ENCODE measurements at places on chromosomes 7 and 10. TPM values are rescaled to one million over a fixed set of nuclear protein-coding genes. Genes with fewer than 3 reads are reported as not detected.

Gene PAPOLB
- not detected for polyA plus RNA-seq

Gene OR13A1
- polyA plus RNA-seq, result 0.36 TPM

Gene RARRES2
- polyA plus RNA-seq, result not detected

DNA sequence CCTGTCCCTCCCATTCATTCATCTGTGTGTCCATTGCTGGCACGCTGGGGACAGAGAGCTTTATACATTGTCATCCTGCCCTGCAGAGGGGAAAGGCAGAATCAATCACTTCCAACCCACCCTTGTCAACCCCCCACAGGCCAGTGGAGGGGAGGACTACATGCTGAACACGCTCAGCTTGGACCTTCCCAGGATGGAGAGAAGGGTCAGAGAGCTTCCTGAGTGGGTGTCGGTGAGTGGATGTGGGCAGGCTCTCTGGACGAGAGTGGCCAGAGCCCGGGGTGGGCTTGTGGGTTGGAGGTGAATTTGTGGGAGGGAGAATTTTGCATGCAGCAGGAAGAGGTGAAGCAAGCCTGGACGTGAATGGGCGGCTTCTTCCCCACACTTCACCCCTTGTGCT lies 93.9 kb downstream of the DNAJB6 start:
- no peak for DNase-seq

- no peak for DNase-seq
Observed at GRCh38 chr7:48525736-48526732, 354.8 kb downstream of the ABCA13 start.

- DNase-seq, result peak; percentile 36
Observed at GRCh38 chr10:59991661-59992060, 85.3 kb upstream of the CCDC6 start.

GRCh38 chr7:25486656-25487055 lies 258.4 kb upstream of the NPVF start:
- no peak for DNase-seq

- no peak for DNase-seq
Observed at GRCh38 chr10:44702531-44702930, 208.6 kb upstream of the TMEM72 start.

GRCh38 chr10:97319671-97320479 lies 804 bp downstream of the FRAT1 start:
- DNase-seq, result peak; percentile 73

GRCh38 chr10:101397140-101397539 lies 43.2 kb downstream of the BTRC start:
- peak; percentile 19 for DNase-seq

DNA sequence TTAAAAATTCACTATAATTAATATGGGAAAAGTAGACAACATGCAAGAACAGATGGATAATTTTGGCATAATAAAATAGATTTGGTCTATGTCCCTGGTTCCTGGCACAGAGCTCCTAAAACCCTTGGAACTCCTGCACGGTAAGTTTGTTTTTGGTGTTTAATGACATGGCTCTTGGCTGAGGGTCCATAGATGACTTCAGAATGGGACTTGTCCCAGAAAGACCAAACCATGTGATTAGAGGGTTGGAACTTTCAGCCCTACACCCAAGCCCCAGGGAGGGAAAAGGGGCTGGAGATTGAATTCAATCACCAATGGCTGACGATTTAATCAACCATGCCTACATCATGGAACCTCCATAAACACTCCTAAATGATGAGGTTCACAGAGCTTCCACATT lies 12.6 kb upstream of the GSDME start:
- DNase-seq, result no peak

GRCh38 chr7:91082852-91083495 lies 181.3 kb upstream of the FZD1 start:
- DNase-seq, result no peak

DNA sequence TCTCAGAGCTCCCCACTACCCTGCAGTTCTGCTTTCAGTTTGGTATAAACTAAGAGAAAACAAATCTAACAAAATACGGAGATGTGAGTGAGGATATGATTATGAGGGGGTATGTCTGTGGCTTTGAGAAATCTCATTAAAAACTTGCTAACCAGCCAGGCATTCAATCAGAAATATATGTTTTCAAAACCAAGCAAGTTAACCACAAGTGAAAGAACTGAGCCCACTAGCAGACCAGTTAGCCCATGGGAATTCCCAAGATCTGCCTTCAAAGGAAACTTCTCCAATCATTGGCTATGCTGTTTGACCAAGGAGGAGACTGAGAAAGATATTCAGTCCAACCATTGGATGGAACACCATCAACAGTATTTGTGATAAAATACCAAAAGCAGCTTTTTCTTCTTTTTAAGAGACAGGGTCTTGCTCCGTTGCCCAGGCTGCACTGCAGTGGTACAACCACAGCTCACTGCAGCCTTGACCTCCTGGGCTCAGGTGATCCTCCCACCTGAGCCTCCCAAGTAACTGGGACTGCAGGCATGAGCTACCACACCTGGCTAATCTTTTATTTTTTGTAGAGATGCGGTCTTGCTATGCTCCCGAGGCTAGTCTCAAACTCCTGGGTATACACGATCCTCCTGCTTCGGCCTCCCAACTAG lies 41.2 kb downstream of the FGFR2 start:
- no peak for DNase-seq

GRCh38 chr7:148262721-148263229 lies 327.8 kb upstream of the C7orf33 start:
- DNase-seq, result peak; percentile 60

- DNase-seq, result no peak
Observed at GRCh38 chr10:114034923-114035645, 8.6 kb upstream of the ADRB1 start.

GRCh38 chr10:131726967-131727366 lies 173.8 kb upstream of the PPP2R2D start:
- no peak for DNase-seq

DNA sequence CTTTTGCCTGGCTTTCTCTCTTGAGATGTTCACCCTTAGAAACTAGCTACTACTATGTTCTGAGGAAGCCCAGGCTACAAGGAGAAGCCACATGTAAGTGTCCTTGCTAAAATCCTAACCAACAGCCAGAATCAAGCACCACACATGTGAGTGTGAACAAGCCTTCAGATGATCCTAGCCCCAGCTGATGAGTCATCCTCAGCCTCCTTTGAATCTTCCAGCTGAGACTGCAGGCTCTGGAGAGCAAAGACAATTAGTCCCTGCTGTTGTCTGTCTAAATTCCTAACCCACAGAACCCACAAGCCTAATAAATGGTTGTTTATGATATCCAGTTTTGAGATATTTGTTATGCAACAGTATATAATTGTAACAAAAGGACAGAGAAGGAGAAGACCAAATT lies 92.8 kb upstream of the TAC1 start:
- DNase-seq, result no peak
